ENCODE measurements at places on chromosomes 12 and 14.

DNA sequence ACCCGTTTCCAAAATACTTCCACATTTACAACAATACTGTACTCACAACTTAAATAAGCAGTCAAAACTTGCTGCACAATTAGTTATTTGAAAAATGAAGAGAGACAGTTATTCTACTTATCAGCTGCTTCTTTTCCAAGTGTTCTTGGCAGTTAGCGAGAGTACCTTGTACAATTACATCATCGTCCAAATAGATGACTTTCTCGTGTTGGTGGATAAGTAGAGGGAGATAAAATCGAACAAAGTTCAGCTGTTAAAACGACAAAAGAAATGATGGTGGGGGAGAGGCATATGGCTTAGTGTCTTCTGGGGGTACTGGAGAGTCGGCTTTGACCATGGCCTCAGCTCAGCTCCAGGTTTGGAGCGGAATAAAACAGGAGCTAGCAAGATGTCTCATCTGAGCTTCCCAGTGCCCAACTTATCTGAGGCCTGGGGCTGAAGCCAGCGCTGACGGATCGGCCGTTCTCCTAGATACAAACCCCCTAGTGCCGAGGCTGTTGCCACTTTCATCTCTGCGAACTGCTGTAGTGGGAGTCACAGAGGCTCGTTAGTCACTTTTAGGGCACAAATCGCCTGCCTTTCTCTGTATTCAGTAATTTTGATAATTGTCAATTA is 31.7 kb downstream of the TDG start:
- DNase-seq, result no peak

DNA sequence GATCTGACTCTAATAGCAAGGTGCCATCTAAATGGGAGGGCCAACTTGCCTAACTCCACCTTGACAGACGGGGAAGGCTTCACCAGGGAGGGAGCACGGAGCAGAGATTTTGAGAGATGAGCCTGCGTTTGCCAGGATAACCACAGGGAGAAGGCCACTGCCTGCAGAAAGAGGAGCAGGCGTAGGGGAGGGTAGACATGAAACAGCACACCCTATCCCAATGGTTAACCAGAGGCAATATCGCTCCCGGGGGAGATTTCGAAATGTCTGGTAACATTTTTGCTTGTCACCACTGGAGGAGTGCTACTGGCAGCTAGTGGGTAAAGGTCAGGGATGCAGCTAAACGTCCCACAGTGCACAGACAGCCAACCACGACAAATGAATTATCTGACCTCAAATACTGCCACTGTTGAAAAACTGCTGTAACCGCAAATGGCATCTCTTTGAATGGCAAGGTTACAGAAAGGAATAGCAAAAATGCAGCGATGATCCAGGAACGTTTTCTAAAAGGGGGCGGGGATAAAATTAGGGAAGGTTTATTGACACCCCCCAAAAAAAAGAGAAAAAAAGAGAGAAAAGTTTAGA is 126.0 kb upstream of the ATF7IP start:
- DNase-seq, result no peak

- peak; percentile 30 for DNase-seq
Observed at GRCh38 chr12:100566887-100567637, 6.4 kb upstream of the GAS2L3 start.

- no peak for DNase-seq
Observed at GRCh38 chr14:51443195-51444018, 203.4 kb downstream of the TMX1 start.

DNA sequence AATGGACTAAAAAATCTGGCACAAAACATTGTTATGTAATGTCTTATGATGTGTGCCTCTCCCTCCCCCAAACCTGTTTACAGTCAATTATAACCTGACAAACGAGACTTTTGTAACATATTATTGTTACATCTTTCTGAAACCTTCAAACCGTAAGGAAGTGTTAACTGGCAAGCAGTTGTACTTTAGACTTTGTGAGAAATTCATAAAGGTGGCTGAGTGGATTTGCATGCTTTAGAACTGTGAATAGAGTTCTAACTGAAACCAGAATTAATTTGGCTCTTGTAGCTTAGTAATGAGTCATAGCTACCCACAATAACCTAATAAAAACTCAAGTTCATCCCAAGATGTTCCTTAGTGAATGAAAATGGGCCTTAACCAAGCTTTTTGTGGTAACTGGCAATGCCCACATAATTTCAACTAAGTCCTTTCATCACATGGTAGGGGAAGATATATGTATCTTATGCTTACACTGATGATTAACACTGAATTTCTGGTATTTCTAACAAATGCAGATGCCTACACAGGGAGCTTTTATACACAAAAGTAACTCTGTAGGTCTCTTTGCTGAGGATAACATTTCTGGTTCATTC is 29.7 kb downstream of the RAD9B start:
- DNase-seq, result no peak

GRCh38 chr12:52976574-52977071 is 27.7 kb downstream of the KRT18 start:
- DNase-seq, result no peak

- no peak for DNase-seq
Observed at GRCh38 chr14:99561864-99562263, 42.1 kb downstream of the CCDC85C start.

- DNase-seq, result no peak
Observed at GRCh38 chr12:41190338-41190737, 2.2 kb downstream of the PDZRN4 start.

GRCh38 chr14:91061056-91061887 is 831 bp upstream of the RPS6KA5 start:
- no peak for DNase-seq

GRCh38 chr14:76752744-76753143 is 8.5 kb upstream of the VASH1 start:
- no peak for DNase-seq

DNA sequence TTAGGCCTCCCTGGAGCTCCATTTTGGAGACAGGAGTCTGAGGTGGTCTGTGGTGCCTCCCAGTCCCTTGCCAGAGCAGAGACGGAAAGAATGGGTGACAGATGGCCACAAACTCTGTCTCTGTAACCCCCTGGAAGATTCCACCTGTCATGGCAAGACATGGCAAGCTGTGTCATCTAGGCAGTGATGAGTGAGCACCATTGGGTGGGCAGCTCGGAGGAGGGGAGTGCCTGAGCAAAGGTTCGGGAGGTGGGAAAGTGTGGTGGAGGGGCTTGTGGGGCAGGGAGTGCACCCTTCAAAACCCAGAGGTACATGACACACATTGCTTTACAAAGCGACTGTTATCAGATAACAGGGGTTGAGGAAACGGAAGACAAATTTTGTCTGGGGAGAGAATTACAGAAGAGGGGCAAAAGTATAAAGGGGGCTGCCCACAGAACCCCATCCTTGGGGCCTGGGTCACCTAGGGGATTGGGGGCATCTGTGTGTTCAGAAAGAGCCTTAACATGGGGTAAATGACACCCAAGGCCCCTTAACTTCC is 3.5 kb downstream of the RIN3 start:
- no peak for DNase-seq

- no peak for DNase-seq
Observed at GRCh38 chr12:2939191-2939590, 20.0 kb upstream of the TEAD4 start.

- no peak for DNase-seq
Observed at GRCh38 chr14:95502381-95502950, 14.0 kb downstream of the SYNE3 start.

GRCh38 chr12:100672075-100672592 is 98.7 kb downstream of the GAS2L3 start:
- no peak for DNase-seq

Data from HS-5 (cell line).